Activated CD8-positive, alpha-beta memory T cell treated with anti-CD3 and anti-CD28 coated beads, Interleukin-2, amount 50 U/mL, for 48 hours (primary cell): ENCODE measurements at places on chromosomes 2 and 18.

GRCh38 chr2:174591740-174592139 is 5.9 kb downstream of the WIPF1 start:
- no peak for DNase-seq

DNA sequence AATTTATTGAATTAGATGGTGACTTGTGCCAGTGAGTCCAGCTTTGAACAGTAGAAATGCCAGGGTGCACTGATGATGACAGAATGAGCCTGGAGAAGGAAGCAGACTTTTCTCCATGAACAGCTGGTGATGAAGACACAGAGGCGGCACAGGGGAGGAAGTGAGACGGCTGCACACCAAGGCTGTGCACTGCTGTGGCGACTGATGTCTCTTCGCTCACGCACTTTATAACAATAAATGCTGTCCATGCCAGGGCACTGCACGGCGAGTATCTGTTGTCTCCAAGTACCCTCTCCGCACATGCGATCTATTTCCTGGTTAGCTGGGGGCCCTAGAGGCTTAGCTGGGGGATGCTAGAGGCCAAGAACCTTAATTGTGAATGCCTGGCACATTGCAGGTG is 175.2 kb downstream of the TMEM200C start:
- no peak for DNase-seq

GRCh38 chr2:70746094-70746974 is 21.7 kb downstream of the ADD2 start:
- no peak for DNase-seq

DNA sequence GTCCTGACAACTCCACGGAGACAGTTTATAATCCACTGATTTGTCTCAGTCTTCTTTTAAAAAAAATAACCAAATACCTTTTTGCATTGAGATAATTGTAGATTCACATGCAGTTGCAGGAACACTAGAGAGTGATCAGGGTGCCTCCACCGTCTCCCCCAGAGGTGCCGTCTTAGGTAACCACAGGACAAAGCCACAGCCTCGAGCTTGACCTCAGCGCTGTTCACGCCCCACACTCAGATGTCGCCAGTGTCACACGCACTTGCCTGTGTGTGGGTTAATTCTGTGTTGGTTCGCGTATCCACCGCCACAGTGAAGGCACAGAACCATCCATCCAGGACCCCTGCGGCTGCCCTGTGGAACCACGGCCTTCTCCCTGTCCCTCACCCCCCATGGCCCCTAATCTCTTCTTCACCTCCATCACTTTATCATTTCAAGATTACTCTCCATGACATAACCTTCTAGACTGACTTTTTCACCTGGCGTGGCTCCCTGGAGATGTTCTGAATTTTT is 295.0 kb upstream of the HDAC4 start:
- DNase-seq: no peak

GRCh38 chr2:46537046-46537445 is 57.7 kb downstream of the TMEM247 start:
- DNase-seq: no peak

- no peak for DNase-seq
Observed at GRCh38 chr18:38545071-38545470, 979.5 kb upstream of the CELF4 start.

GRCh38 chr18:59646963-59647307 is 50.3 kb downstream of the CCBE1 start:
- DNase-seq: no peak
